ENCODE measurements at places on chromosomes 2 and 18.

GRCh38 chr2:209496586-209496982 lies 72.7 kb downstream of the MAP2 start:
- no peak for DNase-seq

DNA sequence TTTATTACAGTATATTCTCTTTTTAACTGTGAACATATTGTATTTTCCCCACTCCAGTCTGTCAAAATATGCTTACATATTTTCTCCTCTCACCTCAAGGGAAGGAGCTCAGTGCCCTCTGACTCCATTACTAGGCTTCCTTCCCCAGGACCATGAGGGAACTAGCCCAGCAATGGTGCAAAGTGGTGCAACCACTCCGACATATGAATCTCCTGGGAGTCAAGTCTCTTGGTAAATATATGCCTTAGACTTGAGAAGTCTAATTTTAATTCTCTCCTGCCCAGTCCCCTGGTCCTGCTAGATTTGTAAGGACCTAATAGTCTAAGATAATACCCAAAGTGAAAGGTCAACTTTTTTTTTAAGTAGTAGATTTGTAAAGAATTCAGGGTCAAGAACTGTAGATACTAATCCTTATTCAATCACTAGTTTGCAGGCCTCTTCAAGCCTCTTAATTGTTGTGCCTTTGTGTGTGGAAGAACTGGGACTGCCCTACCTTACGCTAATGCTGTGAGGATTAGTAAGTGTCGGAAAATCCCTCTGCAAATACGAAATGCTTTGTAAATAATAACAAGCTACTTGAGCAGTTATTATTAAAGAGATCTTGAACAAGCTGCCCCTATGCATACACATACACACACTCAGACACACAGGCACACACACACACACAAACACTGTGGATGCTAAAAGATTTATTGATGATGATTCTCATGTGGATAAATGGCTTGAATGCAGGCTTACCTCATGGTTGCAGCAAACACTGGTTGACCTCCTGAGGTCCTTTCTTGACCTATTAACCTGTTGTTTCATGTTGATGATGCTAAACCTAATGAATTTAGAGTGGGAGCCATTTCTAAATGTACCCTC lies 251.2 kb upstream of the PARD3B start:
- DNase-seq = no peak

GRCh38 chr18:23908827-23909226 lies 105.7 kb upstream of the TTC39C start:
- no peak for DNase-seq

DNA sequence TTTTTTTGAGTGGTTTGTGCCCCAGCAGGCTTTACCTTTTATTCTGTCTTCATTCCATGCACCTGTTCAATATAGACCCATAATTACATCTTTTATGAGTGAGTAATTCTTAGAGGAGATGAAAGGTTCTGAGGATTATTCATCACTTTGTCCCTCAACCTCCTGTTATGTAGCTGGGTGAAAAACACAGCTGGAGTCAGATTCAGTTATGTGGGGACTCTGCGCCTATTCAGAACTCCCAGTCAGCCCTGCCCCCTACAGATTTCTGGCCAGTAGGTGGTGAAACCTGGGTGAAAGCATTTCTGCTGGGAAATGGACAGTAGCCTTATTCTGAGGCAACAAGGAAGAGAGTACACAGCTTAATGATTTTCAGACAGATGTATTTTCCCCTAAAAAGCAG lies 107.8 kb downstream of the MGAT5 start:
- DNase-seq = no peak
